NCI-H187 (cell line): ENCODE measurements at places on chromosomes 7 and 10.

DNA sequence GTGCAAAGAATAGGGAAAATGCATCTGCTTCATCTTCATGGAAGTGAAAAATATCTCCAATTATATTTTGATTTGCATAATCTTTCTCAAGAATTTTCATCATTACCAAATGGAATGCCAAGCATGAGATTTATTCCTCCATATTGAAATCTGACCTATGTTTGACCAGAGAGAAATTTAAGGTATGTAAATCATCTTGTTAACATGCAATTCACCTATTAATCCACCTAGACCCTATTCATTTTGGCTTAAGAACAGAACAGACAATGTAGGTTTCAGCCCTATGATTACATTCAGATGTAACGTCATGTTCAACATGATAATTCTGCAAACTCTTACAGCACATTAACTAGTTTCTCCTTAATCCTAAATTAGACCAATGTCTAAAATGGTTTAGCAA lies 30.8 kb upstream of the TMEM140 start:
- no peak for DNase-seq

GRCh38 chr7:102189756-102190155 lies 96.9 kb upstream of the SH2B2 start:
- DNase-seq, result no peak

GRCh38 chr7:26398427-26398755 lies 106.7 kb downstream of the SNX10 start:
- peak; percentile 53 for DNase-seq

DNA sequence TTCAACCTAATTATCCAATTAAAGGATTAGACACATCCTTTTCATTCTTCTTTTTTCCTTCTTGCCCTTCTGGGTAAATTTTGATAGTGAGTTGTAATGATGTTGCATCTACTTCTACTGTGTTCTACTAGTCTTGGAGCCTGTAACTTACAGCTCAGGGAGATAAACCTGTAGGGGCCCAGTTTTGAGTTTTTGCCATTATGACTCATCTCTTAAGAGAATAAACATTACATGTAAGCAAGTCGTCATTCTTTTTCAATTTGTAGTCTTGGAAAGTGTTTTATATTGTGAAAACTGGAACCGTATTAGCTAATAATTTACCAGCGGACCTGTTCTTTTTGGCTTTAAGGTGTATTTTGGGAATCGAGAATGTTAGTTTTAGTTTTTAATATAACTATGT lies 89.7 kb upstream of the RPA3 start:
- no peak for DNase-seq

DNA sequence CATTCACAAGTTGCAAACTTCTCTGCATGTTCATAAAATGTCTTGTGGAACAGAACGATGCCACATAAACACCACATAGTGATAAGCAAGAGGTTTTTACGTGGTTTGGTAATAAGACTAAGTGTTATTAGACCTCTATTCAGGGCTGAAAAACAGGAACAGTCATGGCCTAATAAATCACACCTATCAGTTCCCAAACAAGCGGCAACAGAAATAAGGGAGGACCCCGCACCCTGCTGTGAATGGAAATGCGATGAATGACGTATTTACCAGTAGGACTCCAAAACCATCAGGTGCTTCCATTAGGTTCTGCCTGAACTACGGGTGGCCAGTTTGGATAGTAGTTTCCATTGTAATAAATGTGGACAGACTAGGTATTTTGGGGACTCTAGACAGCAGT lies 129.1 kb downstream of the TAX1BP1 start:
- no peak for DNase-seq

GRCh38 chr7:41205600-41205999 lies 497.3 kb downstream of the INHBA start:
- no peak for DNase-seq

GRCh38 chr10:11881477-11882417 lies 58.6 kb downstream of the PROSER2 start:
- no peak for DNase-seq

DNA sequence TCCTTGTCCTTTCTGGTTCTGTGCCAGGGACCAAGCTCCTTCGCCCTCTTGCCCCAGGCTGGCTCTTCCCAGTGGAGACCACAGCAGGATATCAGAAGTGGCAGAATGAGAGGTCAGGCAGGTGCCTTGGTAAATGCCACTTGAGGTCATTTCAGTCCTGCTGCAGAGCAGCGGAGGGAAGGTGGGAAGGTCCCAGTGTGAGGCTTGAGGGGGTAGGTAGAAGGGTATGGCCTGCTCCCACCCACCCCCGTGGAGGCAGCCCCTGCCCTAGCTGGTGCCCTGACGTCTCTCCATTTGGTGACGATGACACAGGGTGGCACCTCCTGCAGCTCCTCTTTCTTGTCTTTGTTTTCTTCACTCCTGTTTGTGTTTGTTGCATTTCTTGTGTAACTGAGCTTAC lies 538.8 kb downstream of the TCERG1L start:
- no peak for DNase-seq

GRCh38 chr7:141313896-141314295 lies 237.3 kb upstream of the AGK start:
- no peak for DNase-seq

DNA sequence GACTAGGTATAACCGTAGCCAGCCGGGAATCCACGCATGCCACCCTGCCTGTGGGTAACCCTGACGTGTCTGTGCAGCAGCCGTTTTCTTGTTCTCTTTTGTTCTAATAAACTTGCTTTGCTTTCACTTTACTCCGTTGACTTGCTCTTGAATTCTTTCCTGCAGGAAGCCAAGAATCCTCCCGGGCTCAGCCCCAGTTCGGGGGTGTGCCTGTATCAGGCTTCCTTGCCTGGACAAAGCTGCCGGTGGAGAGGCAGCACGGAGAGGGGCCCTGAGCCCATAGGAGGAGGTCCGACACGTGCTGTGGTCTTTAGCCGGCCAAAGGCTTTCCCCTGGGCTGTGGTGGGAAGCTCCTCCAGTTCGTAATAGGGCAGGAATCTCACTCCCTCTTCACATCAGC lies 256.5 kb upstream of the PPP2R2D start:
- no peak for DNase-seq

- DNase-seq, result no peak
Measured at GRCh38 chr7:69859342-69859741, 261.1 kb downstream of the AUTS2 start.

- no peak for DNase-seq
Measured at GRCh38 chr7:1447551-1448244, 11.6 kb downstream of the MICALL2 start.
